ENCODE measurements at places on chromosomes 12 and 14.

DNA sequence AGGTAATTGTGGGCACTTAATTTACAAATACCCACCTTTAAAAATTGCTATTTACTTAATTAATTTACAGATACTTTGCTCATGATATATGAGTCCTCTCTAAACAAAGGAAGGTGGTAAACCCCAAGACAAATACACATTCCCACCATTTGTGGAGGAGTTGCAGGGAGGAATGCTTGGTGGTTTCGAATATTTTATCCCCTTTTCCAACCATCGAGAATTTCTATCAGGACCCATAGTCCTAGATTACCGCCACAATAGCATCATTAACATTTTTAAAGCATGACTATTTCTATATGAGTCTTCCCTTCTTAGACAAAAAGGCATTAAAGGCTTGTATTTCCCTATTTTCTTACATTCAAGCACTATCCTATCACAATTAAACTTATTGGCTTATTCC, 34.2 kb upstream of the PLEKHA5 start:
- no peak for DNase-seq

- DNase-seq: no peak
Measured at GRCh38 chr12:115998794-115999478, 278.6 kb downstream of the MED13L start.

DNA sequence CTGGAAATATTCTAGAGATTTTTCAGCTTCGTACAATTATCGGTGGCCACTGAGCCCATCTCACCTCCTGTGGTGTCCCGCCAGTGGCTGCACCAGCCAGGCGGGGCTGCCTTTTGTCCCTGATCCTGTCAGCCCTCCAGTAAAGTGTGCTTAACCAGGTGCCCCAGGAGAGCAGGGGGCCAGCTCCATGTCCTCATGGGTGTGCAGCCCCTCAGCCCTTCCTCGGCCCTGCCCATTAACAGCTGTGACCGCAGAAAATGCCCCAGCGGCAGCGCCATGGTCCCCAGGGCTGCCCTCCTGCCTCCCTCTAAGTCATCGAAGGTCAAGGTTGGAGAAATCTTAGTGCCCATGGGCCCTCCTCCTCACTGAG, 188.5 kb downstream of the ZFP36L1 start:
- DNase-seq: no peak

GRCh38 chr12:82182601-82183190, 175.5 kb downstream of the CCDC59 start:
- no peak for DNase-seq

GRCh38 chr12:6266541-6266966, 43.9 kb upstream of the PLEKHG6 start:
- DNase-seq: no peak

- DNase-seq: no peak
Measured at GRCh38 chr12:31026202-31026601, 47.5 kb upstream of the DDX11 start.

GRCh38 chr14:32137313-32137712, 60.2 kb downstream of the ARHGAP5 start:
- DNase-seq: no peak

DNA sequence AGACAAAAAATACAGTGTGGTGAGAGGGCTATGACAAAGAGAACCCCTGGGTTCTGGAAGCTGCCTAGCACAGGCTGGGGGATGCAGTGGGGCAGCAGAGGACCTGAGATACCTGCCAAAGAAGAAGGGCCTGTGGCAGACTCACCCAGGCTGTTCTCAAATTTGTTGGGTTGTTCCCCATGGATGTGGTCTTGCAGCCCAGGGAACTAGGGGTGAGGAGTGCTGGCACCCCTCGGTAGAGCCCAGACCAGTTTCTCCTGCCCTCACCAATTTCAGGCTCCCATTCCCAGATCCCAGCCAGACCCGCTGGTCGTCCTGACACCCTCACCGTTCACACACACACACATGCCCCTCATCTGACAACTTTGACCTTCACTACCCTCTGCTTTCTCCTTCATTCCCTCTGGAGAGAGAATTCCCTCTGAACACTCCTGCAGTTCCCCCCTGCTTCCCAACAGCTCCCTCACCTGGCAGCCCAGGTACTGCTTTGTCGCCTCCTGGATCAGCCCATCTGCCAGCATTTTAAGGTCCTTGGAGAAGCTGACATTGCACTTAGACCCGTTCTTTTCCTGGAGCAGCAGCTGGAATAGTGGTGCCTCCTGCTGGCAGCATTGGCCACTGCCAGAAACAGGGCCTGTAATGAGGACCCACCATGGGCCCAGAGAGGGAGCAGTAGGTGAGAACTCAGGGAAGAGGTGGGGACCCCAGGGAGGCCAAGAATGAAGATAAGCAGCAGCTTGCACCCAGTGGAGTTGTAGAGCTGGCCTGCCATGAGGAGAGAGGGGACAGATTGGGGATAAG, 5.9 kb upstream of the GDF11 start:
- DNase-seq: no peak

DNA sequence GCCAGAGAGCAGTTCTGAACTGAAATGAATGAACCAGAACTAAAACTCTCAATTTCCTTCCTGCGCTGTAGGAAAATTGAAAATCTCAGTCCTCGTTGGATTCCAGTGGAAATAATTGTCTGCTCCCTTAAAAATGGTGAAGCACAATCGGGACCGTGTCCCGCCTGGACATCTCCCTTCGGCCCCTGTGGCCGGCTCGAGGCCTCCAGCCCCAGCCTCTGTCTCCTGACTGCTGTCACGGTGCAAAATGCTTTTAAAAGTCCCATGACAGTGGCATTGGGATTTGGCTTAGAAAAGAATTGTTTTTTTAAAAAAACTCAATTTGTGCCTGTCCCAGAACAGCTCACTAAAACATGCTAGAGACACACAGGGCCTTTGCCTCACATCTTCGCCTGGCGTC, 142.5 kb downstream of the ZNF664 start:
- DNase-seq: no peak

DNA sequence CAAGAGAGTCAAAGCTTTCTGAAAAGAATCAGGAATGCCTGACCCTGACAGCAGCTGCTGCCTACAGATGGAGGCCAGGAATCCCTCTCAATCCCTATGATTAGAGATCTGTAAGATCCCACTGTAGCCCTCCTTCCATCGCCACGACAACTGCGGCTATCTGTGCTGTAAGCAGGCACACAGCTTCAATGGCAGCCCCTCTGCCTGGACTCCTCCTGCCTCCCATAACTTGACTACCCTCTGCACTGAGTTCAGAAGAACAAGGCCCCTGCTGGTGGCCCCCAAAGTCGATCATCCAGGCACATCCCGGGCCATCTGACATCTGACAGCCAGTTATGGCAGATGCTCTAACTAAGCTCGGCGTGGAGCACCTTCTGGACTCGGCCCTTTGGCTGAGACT, 2.9 kb downstream of the CLMN start:
- DNase-seq: no peak

- no peak for DNase-seq
Measured at GRCh38 chr12:13799574-13799973, 181.8 kb downstream of the GRIN2B start.

- DNase-seq: no peak
Measured at GRCh38 chr12:107344035-107344808, 250.9 kb upstream of the CRY1 start.

GRCh38 chr14:86799244-86799647, 1193.7 kb downstream of the GALC start:
- DNase-seq: no peak

DNA sequence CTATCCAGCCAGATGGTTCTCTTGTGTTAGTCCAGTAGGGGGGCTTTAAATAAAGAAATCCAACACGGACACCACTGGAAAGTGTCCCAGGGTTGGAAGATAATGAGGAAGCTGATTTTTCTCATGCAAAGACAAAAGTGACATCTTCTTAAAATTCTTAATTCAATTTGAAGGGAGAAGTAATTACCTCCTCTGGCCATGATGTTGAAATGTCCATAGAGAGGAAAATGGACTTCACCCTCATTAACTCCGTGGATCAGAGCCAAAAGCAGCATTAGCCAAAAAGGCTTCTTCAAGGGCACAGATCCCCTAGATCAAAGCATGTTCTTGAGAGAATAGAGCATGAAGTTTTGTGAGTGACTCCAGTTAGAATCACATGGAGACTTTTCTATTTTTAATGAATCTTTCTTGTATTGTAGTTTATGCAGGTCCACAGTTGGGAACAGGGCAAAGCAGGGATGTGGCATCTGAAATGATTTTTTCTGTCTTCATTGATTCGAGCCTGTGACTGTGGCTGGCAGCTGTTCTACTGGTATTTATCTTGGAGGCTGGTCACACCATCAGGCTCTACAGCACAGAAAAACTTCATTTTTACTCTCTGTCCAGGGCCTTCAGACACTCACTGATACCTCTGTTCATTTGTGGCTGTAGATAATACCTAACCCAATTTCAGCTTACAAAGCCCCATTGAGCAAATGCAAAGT, 1002.5 kb downstream of the AACS start:
- DNase-seq: no peak

DNA sequence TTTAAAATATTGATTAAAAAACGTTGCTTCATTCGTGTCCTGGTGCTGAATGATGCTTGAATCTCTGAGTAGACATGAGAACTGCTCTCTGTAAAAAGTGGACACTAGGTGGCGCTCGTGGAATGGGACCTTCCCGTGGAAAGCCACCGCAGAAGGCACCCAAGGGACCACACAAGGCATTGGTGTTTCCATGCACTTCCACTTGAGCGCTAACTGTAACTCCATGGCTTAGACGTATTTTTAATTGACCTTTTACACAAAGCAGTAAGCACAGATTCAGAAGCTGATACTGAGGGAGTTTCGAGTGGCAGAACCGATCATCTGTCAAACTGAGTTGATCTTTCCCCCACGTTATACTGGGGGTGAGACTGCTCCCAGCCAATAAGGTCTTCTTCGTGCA, 135.3 kb downstream of the PRKCH start:
- DNase-seq: no peak

DNA sequence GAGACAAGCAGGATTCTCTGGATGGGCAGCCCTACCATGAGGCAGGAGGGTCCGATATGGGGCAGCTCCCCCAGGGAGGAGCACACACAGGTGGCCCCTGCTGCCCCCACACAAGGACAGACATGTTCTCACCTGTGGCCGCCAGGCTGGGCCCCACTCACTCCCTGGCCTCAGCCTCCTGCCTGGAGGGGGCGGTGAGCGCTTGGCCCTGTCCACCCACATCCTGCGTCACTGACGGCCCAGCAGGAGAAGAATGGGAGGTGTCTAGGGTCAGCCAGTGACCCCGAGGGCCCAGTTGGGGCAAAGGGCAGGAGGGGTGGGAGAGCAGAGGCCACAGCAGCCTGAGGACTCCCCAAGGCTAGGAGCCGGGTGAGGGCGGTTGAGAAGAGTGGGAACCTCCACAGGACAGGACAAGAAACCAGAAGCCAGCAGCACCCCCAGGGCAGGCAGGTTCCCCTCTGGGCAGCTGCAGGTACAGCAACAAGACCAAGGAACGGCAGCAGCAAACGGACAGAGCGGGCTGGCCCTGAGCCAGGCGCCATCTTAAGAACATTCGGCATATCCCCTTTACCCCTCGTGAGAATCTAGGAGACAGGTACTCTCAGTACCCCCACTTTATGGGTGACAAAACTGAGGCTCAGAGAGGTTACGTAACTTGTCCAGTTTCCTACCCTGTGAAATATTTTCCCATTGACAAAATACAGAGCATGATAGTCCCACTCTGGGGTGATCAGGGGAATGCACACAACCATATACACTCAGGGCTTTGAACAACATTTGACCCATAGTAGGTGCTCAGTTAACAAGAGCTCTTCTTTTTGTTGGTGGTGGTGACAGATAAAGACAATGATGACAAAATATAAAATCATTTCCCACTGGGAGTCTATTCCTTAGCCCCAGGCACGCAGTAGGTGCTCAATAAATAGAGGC, 74.3 kb downstream of the NCOR2 start:
- no peak for DNase-seq
